ENCODE measurements at places on chromosomes 1 and 21.

DNA sequence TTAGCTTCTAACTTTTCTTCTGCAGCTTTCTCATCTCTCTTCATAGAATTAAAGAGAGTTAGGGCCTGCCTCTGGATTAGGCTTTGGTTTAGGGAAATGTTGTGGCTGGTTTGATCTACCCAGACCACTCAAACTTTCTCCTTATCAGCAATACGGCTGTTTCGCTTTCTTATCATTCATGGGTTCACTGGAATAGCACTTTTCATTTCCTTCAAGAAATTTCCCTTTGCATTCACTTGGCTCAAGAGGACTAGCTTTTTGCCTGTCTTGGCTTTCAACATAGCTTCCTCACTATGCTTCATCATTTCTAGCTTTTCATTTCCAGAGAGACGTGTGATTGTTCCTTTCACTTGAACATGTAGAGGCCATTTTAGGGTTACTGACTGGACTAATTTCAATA, 59.6 kb downstream of the AKT3 start:
- DNase-seq, result no peak

- DNase-seq, result no peak
These were observed 111.4 kb upstream of the HOOK1 start for GRCh38 chr1:59703226-59703917.

DNA sequence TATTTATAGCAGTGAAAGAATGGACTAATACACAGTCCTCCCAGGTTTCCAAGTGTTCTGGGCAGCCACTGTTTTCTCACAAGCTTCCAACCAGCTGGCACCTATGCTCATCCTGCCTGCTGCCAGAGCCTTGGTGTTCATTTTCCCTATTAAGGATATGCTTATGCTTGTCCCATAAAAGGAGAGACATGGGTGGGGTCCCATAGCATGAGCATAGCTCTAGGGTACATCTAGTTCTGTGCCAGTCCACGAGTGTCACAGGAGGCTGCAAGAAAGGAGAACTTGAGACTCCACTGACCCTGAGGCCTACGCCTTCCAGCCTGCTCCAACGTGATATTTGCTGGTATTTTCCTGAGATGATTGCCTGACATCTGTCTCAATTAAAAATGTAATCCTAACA, 192.4 kb upstream of the PTGFR start:
- DNase-seq, result no peak

GRCh38 chr1:221188458-221188857, 309.2 kb downstream of the HLX start:
- no peak for DNase-seq

- DNase-seq, result no peak
These were observed 58.0 kb downstream of the CLIC4 start for GRCh38 chr1:24803220-24803619.

GRCh38 chr1:166164995-166165660, 1.7 kb downstream of the FAM78B start:
- DNase-seq, result peak; percentile 62

DNA sequence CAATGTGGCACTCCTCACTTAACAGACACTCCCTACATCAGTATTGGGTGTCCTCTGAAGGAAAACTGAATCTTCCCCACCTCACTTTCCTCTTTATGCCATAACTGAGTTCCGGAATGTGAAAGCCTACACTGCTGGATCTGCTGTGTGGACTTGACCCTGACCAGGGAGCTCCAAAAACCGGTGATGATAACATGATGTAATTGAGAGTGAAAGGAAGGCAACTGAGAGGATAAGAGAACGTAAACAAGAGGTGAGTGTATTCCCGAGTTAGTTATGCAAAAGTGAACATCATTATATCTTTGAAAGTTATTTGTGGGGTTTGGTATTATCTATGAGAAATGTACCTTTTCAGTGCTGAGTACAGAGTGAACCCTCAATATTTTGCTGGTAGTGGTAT, 1794.8 kb downstream of the MRPL39 start:
- DNase-seq, result no peak

DNA sequence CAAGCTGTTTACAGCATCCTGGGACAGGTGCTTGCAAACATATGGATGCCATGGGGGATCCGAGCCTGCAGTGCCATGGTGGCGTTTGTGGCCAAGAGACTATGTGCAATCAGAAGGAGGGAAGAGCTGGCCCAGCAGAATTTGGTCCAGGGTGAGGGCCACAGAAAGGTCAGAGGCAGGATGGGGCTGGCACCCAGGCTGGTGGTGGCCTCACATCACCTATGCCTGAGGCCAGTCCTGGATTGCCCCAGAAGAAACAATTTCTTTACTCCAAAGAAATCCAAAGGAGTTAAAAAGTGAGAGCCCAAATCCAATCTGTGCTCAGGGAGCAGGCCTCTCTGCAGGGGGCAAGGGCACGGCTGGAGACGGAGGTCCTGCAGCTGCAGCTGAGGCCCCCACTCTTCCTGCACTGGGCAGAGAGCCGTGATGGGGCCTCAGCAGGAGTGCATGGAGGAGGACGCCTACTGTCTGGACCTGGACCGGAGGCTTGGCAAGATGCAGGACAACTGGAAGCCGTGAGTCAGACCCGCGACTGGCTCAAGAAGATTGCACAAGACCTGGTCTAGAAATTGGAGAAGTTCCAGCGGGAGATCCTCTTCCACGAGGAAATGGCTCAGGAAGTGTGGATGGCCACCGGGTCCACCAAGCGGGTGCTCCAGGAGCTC, 163.5 kb downstream of the RYR2 start:
- no peak for DNase-seq

- no peak for DNase-seq
These were observed 31.4 kb upstream of the LMX1A start for GRCh38 chr1:165387961-165388360.

DNA sequence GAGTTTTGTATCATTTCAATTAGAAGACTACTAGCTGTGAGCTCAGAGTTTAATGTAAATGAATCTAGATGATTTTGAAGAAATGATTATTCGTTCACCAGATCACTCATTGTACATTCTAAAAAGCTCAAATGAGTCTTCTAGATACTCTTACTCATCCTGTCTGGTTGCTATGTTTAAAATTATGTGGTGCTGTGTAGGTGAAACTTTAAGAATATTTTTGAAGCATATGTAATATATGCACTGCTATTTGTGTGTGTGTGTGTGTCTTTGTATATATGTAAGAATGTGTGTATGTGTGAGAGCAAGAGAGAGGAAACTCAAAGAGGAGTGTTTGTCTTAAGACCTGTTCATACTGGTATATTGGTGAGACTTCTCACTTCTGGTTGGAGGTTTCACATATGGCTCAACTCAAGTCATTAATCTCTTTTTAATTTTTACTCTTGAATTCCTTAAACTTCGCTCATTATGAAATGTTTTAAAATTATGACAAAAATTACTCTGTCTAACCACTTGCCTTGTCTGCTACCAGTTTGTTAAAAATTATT, 8.6 kb upstream of the C1orf105 start:
- DNase-seq, result no peak

GRCh38 chr1:192235127-192235526, 76.9 kb downstream of the RGS18 start:
- no peak for DNase-seq

GRCh38 chr21:45794027-45794426, 150.5 kb downstream of the PCBP3 start:
- DNase-seq, result no peak

DNA sequence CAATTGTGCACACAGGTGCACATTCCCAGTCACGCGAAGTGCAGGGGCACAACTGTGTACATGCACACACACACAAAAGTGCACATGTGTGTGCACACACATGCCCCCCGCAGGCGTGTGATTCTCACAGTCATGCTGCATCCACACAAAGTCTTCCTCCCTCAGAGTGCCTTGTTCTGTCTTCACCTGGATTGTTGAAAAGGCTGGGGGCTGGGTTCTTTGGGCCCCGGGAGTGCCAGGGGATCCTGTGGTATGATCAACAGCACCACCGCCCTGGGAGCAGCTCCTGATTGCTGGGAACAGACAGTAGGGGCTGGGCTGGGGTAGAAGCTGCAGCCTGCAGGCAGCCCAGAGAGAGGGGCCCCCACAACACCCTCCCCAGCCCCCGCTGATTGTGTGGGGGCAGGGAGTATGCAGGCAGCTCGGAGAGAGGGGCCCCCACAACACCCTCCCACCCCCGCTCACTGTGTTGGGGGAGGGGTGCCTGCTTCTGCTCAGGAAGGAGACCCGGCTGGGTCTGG, 3.4 kb downstream of the COL18A1 start:
- DNase-seq, result no peak

DNA sequence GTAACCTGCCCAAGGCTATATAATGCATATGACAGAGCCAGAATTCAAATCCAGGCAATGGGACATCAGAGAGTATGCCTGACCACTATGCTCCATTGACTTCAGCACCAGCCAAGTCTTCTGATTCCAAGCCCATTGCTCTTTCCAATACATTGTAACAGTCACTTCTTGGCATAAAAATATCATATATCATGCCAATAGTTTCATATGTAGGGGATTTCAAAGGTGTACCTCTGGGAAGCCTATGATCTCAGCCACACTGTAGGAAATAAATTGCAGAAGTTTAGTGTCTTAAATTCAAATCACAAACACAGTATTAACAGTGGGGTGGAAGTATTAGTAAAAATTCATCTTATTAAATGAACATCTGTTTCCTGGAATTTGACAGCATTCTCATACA, 30.0 kb upstream of the ROR1 start:
- no peak for DNase-seq

GRCh38 chr1:41724248-41724647, 194.5 kb downstream of the HIVEP3 start:
- DNase-seq, result no peak

GRCh38 chr1:173098117-173098516, 47.4 kb upstream of the TNFSF18 start:
- no peak for DNase-seq

DNA sequence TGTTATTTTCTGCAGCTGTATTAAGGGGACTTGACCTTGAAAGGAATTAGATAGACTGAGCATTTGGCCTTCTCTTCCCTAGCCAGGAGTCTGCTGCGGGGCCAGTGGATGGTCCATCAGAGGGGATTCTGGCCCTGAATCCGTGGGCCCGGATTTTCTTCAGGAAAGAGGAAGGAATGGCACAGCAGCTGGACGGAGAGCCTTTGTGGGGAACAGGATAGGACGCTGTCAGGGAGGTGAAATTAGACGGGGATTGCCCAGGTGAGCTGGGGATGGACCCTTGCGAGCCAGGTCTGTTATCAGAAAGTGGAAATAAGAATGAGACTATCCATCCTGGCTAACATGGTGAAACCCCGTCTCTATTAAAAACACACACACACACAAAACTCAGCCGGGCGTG, 1.7 kb upstream of the C2CD2 start:
- DNase-seq, result no peak

GRCh38 chr1:168792592-168793125, 63.7 kb upstream of the DPT start:
- DNase-seq, result no peak

DNA sequence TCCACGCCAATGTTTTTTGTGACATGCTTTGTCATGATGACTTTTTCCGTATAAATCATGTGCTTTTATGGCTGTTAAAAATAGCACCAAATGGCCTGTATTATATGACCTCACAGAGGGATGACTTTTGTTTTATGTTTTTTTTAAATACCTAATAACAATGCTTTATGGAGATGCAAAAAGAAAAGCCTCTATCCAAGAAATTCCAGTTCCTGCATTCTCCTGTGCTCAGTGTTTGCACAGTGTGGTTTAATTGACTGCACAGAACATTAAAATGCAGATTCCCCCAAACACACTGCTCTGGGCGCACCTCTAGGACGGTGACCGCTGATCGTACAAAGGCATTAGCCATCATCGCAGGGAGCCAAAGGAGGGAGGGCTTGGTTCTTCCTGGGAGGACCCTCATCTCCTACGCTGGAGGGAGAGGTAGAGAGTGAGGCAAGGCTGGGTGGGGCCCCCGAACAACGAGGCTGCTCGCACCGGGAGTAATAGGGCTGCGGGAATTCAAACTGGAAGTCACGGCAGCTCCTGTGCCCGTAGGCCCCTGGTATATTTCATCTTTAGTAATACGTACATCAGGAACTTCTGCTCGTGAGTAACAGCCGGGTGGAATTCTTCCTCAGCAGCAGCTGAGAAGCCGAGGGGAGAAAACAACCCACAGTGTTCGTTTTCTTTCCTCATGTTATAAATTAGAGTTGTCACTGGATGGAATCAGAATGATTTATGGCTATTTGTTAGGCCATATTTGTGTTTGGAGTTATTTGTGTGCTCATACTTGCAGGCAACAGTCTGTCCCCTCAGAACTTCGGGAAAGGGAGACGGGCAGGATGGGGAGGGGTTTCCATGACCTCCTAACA, 465.6 kb downstream of the CAMTA1 start:
- DNase-seq, result no peak

DNA sequence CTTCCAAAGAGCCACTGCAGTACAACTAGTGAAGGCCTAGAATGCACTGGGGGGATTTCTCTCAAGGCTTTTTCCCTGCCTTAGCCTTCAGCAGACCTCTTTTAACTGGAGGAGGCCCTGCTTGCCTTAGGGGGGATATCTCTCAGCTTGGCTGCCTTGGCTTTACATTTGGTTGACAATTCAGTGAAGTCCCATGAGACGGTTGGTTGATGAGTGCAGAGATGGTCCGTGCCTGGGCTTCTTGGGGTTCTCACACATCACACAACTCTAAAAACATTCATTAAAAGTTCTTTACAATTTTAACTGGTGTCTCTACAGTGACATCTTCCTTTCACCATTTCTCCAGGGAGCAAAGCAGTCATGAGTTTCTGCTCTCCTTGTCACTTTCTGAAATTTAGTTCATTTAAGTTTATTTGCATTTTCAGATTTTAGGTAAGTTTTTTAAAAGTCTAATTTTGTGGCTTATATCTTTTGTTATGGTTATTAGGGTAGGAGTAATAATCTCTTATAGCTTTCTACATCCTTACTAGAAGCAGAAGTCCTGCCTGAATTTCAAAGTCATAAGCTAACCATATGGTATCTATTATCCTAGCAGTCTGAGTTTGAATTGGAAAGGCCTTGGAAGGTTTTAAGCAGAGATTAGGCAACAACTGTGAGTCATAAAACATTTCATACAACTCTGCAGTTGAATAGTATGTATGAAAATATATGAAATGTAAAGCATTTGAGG, 487.6 kb downstream of the DPYD start:
- DNase-seq, result no peak

DNA sequence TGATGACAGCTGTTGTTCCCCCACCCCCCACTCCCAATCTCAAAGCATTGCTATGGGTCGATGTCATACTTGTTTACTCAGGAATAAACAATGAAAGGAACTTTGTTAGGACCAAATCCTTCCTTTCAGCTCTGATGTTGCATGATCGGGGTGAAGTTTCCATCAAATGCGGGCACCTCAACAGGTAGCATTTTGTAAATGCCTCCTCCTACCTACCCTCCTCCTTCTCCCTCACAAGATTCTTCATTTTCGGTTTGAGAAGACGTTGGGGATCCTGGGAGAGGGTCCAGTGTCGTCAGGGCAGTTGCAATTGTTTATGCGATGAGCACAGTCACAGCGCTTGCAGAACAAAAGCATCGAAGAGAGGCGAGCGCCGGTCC, 758 bp upstream of the HUNK start:
- DNase-seq, result no peak

- no peak for DNase-seq
These were observed 608.7 kb downstream of the PLPP3 start for GRCh38 chr1:55970526-55971110.

DNA sequence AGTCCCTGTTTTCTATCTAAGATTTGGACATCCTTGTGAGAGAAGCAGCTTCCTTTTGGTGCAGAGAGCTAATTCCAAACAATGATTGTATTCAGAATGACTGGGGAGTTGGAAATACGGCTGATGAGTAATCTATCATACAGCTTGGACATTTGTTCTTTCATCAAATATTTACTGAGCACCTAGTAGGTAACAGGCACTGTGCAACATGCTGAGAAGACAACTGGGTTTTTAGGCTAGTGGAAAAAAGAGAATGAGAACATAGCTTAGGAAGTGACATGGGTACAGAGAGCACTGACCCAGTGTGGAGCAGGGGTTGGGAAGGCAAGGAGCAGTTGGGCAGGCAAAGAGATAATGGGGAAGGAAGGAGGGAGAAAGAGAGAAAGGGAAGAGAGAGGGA, 87.5 kb downstream of the TBX19 start:
- DNase-seq, result no peak

Data from NCI-H1105 treated with DMSO at 0.1 percent for 48 hours (cell line).